Lower leg skin (tissue), 4 donors: ENCODE measurements at places on chromosomes 1 and 21. TPM values are rescaled to one million over a fixed set of nuclear protein-coding genes. Genes with fewer than 3 reads are reported as not detected.

S100A12 gene
- not detected for total RNA-seq

KRTAP13-2 gene
- not detected for total RNA-seq

MROH9 gene
- total RNA-seq: not detected

LEPROT gene
- 29.3 TPM for total RNA-seq

SLC1A7 gene
- not detected for total RNA-seq

KCNJ9 gene
- 0.12 TPM for total RNA-seq

TRIM67 gene
- not detected for total RNA-seq

CCDC27 gene
- not detected for total RNA-seq

DNA sequence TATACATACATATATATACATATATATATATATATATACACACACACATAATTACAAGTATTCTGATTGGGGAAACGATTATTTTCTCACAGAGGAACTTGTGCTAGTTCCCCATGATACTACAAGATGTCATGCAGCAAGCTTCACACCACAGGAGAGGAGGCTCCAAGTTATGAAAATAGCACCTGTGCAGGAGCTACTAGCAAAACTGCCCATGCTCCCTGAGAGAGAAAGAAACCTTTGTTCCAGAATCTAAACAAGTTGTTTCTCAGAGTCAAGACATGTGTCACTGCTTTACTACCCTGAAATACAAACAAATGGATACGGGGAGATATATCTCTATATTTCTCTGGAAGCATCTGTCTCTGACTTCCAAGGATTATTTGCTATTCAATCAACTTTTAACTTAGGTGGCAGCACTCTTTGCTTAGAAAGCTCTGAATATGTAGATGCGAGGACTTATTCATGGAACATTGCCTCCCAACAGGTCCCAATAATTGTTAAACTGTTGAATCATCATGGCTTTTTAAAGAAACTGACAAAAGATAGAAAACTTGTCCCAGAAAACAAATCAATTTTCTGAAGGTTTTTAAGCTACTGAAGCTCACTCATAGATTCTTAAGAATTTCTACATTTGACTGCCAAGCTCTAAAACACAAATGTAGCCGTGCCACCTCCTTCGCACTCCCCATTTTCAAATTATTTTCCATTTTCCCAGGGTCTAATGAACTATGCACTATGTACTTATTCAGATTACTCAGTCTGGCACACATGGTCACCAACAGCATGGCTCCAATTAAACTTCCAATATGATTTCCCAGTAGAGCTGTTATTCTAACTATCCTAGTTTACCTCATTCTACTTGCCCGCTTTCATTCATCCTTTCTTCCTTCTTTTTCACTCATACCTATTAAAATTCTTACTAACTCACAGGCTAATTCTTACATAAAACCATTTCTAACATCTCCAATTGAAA is 929.1 kb downstream of the LTN1 start:
- no peak for DNase-seq

- peak; percentile 68 for DNase-seq
Observed at GRCh38 chr21:41526478-41527087, 18.6 kb upstream of the TMPRSS2 start.

DNA sequence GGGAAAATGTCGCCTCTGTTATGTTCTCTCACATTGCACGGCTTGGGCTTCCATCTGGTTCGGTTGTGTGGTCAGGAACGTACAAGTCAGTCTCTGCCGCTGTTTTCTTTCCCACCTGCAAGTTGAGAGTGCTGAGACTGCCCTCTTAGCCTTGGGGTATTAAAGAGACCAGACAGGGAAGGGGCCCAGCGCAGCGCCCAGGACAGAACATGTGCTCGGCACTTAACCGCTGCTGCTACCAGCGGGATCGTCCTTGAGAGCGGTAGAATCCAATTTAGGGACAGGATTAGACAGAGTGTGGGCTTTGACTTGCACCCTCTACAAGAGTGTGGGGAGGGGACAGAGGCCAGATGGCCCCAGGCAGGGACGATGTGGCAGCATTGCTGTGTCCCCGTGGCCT is 17.7 kb upstream of the AGPAT3 start:
- no peak for DNase-seq

DNA sequence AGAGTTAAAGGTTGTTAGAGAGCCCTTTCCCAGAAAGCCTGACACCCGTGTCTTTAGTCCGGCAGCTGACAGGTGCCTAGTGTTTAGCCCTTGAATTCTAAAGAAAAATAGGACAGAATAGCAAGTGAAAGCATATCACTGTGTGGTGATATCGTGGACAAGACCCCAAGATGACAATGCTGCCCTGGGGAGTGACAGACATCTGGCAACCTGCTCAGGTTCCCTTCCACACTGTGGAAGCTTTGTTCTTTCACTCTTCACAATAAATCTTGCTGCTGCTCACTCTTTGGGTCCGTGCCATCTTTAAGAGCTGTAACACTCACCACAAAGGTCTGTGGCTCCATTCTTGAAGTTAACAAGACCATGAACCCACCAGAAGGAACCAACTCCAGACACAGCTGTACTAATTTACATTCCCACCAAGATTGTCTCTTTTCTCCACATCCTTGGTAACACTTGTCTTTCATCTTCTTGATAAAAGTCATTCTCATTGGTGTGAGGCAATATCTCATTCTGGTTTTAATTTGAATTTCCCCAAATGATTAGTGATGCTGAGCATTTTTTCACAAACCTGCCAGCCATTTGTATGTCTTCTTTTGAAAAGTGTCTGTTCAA is 107.6 kb upstream of the SGIP1 start:
- no peak for DNase-seq

DNA sequence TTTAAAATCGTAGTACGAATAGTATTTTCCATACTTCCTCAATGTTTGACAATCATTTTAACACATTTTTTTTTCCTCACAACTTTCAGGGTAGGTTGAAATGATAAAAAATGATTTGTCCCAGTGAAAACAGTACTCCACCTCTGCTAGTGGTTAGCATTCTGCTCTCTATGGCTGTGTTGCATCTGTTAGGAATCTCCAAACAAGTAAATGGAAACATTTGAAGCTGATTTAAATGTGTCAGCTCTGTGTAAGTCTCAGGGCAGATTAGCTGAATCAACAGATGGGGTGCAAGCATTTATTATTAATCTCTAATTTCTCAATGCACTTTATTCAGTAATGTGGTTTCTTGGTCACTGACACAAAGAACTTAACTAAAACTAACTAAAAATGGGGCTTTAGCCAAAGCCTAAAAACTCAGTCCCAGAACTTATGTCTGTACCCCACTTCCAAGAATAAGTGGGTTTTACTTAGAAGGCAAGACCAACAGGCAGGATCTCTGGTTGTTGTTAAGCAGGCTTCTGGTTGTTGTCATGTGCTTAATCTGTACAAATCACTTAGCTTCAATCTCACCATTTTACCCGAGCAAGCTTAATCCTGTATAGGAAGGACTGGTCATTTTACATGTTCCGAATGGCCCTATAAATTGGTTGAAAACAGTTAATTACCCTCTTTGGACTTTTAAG is 67.8 kb downstream of the PRRX1 start:
- no peak for DNase-seq

- DNase-seq: no peak
Observed at GRCh38 chr1:61425040-61425439, 299.9 kb downstream of the TM2D1 start.

GRCh38 chr1:226827458-226827857 is 43.0 kb upstream of the PSEN2 start:
- DNase-seq: peak; percentile 96

- peak; percentile 89 for DNase-seq
Observed at GRCh38 chr1:54800899-54801759, at the start of gene TTC22. Gene TTC22 (minus strand): TSS chr1:54801323. CDS start chr1:54801163, 160 bp downstream.

DNA sequence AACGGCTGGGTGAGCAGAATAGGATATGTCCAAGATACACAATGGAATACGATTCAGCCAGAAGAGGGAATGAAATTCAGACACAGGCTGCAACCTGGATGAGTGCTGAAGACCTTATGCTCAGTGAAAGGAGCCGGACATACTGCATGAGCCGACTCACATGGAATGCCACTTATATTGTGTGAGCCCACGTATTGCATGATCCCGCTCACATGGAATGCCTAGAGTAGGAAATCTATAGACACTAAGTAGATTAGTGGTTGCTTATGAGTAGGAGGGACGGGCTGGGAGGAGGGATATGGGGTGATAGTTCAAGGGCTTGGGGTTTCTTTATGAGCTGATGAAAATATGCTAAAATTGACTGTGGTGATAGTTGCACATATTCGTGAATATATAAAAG is 26.8 kb downstream of the TMPRSS2 start:
- DNase-seq: no peak

DNA sequence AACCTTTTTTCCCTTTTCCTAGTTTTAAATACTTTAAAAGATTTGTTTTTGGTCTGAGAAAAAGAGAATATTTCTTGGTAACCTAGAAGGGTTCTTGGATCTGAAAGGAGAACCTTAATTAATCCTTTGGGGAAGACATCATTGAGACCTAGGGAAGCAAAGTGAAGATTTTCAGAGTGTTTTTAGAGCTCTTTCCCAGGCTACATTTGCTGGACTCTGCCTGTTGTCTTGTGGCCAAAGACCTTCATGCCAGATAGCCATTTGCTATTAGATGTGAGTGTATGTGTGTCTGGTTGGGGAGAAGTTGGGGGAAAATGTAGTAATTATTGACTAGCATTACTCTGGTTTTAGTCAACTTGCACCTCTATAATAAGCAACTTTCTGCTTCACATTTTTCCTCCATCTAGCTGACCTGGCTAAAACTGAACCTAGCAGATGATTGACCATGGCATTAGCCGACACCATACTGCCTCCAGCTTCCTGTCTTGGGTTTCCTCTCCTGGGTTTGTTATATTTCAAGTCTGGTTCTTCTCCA is 239.1 kb downstream of the USP25 start:
- DNase-seq: no peak

GRCh38 chr1:245277276-245277675 is 122.5 kb downstream of the KIF26B start:
- no peak for DNase-seq

- no peak for DNase-seq
Observed at GRCh38 chr1:197928849-197929336, 11.7 kb downstream of the LHX9 start.

GRCh38 chr1:28002600-28002999 is 42.8 kb downstream of the XKR8 start:
- no peak for DNase-seq

- no peak for DNase-seq
Observed at GRCh38 chr21:32380940-32381339, 11.9 kb downstream of the URB1 start.

- DNase-seq: peak; percentile 93
Observed at GRCh38 chr1:182615468-182616129, 11.4 kb upstream of the RGS16 start.

DNA sequence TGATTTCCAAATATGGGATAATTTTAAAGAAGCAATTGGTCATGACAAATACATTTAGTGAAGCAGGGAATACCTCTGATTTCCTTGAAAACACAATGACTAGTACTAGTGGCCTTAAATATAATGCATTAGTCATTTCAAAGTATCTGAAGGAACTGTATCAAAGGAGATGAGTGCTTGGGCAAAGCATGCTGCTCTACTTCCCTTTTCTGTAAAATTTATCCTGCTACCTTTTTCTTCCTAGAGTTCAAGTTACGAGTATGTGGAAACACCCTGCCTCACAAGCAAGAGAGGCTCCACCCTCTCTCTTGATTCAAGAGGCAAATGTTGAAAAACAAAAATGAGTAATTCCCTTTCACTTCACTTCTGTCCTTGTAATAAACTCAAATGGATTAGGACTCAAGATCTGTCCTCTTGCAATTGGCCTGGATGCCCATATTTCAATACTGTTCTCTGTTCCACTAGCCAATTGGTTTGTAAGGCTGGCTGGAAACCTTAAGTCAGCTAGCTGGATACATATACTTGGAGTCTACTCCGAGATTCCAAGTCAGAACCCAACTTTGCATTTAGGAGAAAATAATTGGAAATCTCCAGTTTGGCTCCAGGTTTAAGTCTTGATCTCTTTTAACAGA is 92.5 kb downstream of the CDC42BPA start:
- no peak for DNase-seq

DNA sequence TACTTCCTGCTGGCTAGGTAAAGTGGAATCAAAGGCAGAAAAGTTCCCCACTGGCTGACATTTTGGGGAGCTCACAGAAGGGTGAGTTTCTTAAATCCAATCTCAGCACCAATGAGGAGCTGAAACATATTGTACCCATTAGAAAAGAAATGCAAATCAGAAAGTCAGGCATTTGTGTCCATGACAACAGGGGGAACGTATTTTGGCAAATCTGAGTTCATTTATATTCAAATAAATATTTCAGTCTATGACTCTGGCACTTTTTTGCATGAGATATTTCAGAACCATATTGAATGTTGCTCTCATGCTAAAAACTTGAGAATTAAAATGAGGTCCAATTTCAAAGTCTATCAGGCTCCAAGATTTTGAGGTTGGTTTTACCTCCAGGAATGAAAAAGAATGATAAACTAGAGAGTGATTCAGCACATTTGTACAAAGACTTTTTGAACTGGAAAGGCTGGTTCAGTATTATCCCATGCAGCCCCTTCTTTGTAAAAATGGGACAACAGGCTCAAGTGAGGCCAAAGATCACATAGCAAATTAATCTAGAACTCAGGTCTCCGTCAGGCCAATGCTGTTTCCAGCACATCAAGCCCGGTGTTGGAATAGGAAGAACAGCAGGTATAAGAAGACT is 202.2 kb downstream of the RRAGC start:
- no peak for DNase-seq

DNA sequence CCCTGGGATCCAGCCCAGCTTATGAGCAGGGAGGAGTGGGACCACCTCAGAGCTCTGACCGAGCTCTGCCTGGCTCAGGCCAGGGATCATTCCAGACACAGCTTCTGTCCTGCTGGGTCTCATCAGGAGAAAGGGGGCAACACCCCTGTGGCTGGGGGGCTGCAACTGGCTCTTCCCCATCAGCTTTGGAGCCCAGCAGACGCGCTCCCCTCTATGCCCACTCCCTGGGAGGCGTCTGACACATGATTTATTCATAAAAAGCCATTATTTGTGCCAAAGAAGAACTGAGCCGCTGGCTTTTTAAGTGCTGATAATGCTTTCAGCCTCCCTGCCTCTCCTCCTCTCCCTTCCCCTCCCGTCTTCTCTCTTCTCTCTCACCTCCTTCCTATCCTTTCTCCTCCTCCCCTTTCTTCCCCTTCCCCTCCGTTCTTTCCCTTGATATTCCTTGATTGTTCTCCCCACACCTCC is 25.0 kb downstream of the FOXO6 start:
- no peak for DNase-seq
